Thoracic aorta endothelial cell (primary cell): ENCODE measurements at places on chromosomes 16 and 17. TPM values are rescaled to one million over a fixed set of nuclear protein-coding genes. Genes with fewer than 3 reads are reported as not detected.

CDH1 gene
- total RNA-seq, result not detected in 2 replicates

KRT36 gene
- not detected in 2 replicates for total RNA-seq

ULK2 gene
- 12.0 and 20.7 TPM in 2 replicates for total RNA-seq

TPSD1 gene
- not detected in 2 replicates for total RNA-seq

HNF1B gene
- total RNA-seq, result not detected in 2 replicates

KRTAP2-4 gene
- total RNA-seq, result not detected in 2 replicates

ZNF594 gene
- 5.2 and 6.7 TPM in 2 replicates for total RNA-seq

DHX40 gene
- total RNA-seq, result 68.1 and 75.9 TPM in 2 replicates

PRAC2 gene
- total RNA-seq, result not detected in 2 replicates

PYY gene
- total RNA-seq, result not detected in 2 replicates

MSLN gene
- total RNA-seq, result not detected in 2 replicates

KIF1C gene
- total RNA-seq, result 86.4 and 132 TPM in 2 replicates

SPNS3 gene
- total RNA-seq, result 0.22 TPM in 1 of 2 replicates, not detected in the other

TOX3 gene
- 0.27 TPM in 1 of 2 replicates, not detected in the other for total RNA-seq

GPR179 gene
- not detected in 2 replicates for total RNA-seq

NTN1 gene
- 0.07 and 0.13 TPM in 2 replicates for total RNA-seq

UNK gene
- total RNA-seq, result 18.5 and 23.1 TPM in 2 replicates

IKZF3 gene
- total RNA-seq, result not detected in 2 replicates

ARL5C gene
- not detected in 2 replicates for total RNA-seq
